ENCODE measurements at places on chromosomes 2 and 18. TPM values are rescaled to one million over a fixed set of nuclear protein-coding genes. Genes with fewer than 3 reads are reported as not detected.
A peak's percentile ranks its signal among the peaks of the same experiment; 100 is the strongest.

DNA sequence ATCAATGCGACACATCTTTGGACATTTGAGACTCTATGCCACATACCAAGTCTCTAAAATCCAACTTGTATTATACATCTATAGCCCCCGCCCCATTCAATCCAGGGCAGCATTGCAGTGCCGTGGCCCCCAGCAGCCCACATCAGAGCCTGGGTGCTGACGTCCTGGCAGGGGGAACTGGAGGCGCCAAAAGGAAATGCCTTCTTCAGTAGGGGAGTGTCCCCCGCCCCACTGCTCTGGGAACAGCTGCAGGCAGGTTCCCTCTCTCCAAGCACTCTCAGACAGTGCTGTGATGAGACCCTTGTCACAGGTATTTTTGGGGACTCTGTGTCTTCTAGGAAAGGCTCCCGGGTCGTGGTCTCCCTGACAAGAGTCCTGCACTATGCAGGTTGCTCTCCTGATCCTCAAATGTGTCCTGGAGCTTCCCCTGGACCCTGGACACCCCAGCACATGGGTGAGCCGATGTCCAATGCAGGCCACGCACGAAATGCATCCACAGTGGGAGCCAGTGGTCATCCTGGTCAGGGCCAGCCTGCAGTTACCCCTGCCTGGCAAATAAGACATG, 188.7 kb downstream of the RTP5 start:
- H3K4me1 ChIP-seq: no peaks in the 10 kb centered on the region
- H3K27ac ChIP-seq: no peak overlapping the region
- no peaks in the 10 kb centered on the region for H3K36me3 ChIP-seq
- H3K4me3 ChIP-seq: no peak overlapping the region

- no peak overlapping the region for H3K27ac ChIP-seq
- H3K27me3 ChIP-seq: no peaks in the 10 kb centered on the region
- H3K4me1 ChIP-seq: peaks cover 12% of the 10 kb centered on the region
Measured at GRCh38 chr2:132911726-132912724, 242.0 kb upstream of the LYPD1 start.

GRCh38 chr2:5695654-5696403, 3.6 kb downstream of the SOX11 start:
- no peaks in the 10 kb centered on the region for H3K36me3 ChIP-seq
- H3K27ac ChIP-seq: peak overlapping the region; percentile 94
- H3K4me3 ChIP-seq: peak overlapping the region; percentile 87
- peak; percentile 76 for DNase-seq

DNA sequence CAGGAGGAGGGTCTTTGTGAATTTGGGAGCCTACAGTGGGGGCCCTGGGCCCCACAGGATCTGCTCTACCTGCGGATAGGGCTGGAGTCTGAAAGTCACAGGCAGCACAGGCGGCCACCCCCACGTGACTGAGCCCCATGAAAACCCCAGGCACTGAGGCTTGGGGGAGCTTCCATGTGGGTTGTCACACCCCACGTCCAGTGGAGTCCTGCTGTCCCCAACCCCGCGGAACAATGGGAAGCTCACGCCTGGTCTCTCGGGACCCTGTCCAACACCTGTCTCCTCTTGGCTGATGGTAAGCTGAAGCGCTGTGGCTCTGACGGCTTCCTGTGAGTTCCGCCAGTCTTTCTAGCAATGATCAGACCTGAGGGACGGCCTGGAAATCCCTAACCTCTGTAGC, 85.8 kb downstream of the PTGR3 start:
- no peaks in the 10 kb centered on the region for H3K36me3 ChIP-seq
- no peak overlapping the region for H3K27ac ChIP-seq
- peaks cover 5% of the 10 kb centered on the region for H3K27me3 ChIP-seq
- no peak overlapping the region for H3K4me3 ChIP-seq

GRCh38 chr18:24031916-24032315, 17.4 kb downstream of the TTC39C start:
- H3K27ac ChIP-seq: no peak overlapping the region
- H3K36me3 ChIP-seq: no peaks in the 10 kb centered on the region
- no peaks in the 10 kb centered on the region for H3K27me3 ChIP-seq
- no peak overlapping the region for H3K4me3 ChIP-seq
- no peak for DNase-seq
- no peaks in the 10 kb centered on the region for H3K4me1 ChIP-seq

GRCh38 chr2:28239207-28239606, 153.5 kb upstream of the FOSL2 start:
- no peak for DNase-seq
- H3K27me3 ChIP-seq: no peaks in the 10 kb centered on the region
- H3K4me3 ChIP-seq: no peak overlapping the region
- peaks cover 5% of the 10 kb centered on the region for H3K36me3 ChIP-seq
- no peaks in the 10 kb centered on the region for H3K4me1 ChIP-seq

DNA sequence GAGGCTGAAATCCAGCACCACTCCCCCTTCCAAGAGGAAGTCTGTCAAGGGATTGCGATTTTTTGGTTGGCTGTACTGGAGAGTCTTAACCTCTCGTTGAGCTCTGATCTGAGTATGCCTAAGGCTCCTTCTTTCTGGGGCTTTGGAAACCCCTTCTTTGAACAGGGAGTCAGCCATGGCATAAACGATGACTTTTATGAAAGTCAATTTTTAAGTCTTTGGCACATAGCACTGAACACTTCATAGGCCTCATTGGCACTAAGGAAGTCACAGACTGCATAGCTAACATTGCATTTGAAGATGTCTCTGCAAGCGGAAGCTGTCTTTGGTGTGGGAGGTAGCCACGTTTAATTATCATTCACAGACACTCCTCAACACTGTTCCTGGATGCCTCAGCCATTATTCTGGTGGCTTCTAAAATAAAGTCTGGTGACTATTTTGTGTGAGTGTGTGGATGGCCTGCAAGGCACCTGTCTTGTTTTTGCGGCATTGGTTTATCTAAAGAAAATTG, 148.2 kb upstream of the NCK2 start:
- no peaks in the 10 kb centered on the region for H3K27me3 ChIP-seq
- H3K4me3 ChIP-seq: no peak overlapping the region
- peaks cover 15% of the 10 kb centered on the region for H3K4me1 ChIP-seq
- H3K27ac ChIP-seq: no peak overlapping the region
- DNase-seq: no peak

- peaks cover 3% of the 10 kb centered on the region for H3K36me3 ChIP-seq
- H3K27ac ChIP-seq: no peak overlapping the region
- no peaks in the 10 kb centered on the region for H3K27me3 ChIP-seq
- peaks cover 3% of the 10 kb centered on the region for H3K4me1 ChIP-seq
- peak; percentile 36 for DNase-seq
- H3K4me3 ChIP-seq: no peak overlapping the region
Measured at GRCh38 chr2:196218106-196218505, 46.7 kb upstream of the STK17B start.

DNA sequence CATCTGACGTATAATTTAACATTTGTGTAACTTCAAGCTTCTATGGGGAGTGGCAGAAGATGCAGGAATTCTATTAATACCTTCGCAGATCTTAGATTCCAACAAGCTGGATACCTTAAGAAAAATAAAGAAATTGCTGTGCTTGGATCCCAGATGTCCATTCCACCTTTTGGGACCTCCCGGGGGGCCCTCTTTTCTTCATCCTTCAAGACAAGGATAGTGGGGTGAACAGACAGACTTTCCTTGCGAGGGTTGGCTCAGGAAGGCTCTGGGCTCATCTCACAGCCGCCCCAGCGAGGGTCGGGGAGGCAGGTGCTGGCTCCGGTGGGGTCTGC, 509 bp upstream of the RNF144A start:
- DNase-seq: no peak
- H3K27me3 ChIP-seq: peaks cover 7% of the 10 kb centered on the region
- H3K36me3 ChIP-seq: no peaks in the 10 kb centered on the region
- no peak overlapping the region for H3K27ac ChIP-seq
- H3K4me3 ChIP-seq: peak overlapping the region; percentile 31

GRCh38 chr2:7559791-7560190, 642.6 kb downstream of the RNF144A start:
- H3K4me1 ChIP-seq: no peaks in the 10 kb centered on the region
- H3K27ac ChIP-seq: no peak overlapping the region
- no peaks in the 10 kb centered on the region for H3K36me3 ChIP-seq
- no peak overlapping the region for H3K4me3 ChIP-seq

GRCh38 chr18:75154997-75155396, 53.9 kb downstream of the PTGR3 start:
- no peak overlapping the region for H3K27ac ChIP-seq
- H3K4me3 ChIP-seq: no peak overlapping the region
- H3K36me3 ChIP-seq: no peaks in the 10 kb centered on the region

DNA sequence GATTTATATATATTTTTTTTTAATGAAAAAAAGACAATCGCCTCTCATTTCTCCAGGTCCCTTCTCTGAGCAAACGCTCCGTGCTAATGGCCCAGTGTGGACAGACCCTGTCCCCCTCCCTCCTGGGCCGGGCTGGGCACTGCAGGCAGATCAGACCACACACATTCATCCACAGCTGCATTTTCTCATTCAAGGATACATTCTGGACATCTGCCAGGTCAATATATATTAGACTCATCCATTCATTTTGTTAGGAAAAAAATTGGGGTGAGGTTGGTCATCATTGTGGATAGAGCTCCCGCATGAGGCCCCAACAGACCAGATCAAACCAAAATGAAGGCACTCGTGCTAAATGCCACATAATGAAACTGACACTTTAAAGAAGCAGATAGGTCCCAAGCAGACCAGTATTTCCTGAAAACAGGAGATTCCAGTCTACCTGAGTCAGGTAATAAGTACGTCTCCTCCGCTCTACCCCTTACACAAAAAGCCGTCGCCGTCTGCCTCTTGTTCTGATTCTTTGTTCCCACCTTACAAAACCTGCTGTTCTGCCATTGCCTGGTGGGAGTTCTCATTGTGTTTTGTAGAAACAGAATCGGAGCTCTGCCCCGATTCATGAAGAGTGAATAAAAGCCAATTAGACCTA, 15.4 kb upstream of the OTOS start:
- peaks cover 7% of the 10 kb centered on the region for H3K27me3 ChIP-seq
- DNase-seq: no peak
- H3K36me3 ChIP-seq: no peaks in the 10 kb centered on the region
- no peak overlapping the region for H3K4me3 ChIP-seq

DNA sequence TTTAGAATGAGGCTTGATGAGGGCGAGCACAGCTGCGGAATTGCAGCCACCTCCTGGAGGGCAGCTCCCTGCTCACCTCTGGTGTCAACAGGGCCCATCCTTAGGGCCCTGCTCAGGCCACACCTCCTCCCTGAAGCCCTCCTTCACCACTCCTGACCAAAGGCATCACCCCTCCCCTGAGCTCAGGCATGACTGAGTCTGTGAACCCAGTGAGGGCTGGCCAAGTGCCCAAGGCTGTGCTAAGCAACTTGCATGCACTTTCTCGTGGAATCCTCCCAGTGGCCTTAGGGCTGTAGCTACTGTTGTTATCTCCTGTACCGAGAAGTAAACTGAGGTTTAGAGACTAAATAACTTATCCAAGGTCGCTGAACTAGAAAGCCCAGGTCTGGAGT, 101.7 kb downstream of the KLHL29 start:
- DNase-seq: no peak
- H3K4me3 ChIP-seq: no peak overlapping the region
- H3K4me1 ChIP-seq: peaks cover 14% of the 10 kb centered on the region

GRCh38 chr18:666177-666576, 8.7 kb downstream of the TYMS start:
- peaks cover 28% of the 10 kb centered on the region for H3K36me3 ChIP-seq
- DNase-seq: no peak
- H3K4me1 ChIP-seq: no peaks in the 10 kb centered on the region
- no peaks in the 10 kb centered on the region for H3K27me3 ChIP-seq
- no peak overlapping the region for H3K4me3 ChIP-seq
- H3K27ac ChIP-seq: no peak overlapping the region

DNA sequence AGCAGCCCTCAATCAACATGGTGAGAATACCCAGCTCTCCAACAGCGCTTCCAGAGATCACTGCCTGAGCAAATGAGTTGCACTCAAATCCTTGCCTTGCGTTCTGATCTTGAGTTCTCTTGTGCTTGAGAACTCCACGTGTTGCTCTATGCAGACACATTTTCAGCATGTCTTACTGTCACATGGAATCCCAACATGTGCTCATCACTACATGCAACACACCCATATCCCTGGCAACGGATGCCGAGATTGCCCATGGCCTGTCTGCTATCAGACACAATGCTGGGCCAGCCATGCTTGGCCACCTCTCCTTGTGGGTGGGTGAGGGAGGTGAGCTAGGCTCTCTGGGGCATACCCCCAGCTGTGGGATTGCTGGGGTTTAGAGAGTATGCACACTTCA, 91.9 kb upstream of the LDAH start:
- no peaks in the 10 kb centered on the region for H3K36me3 ChIP-seq
- no peak overlapping the region for H3K27ac ChIP-seq
- peaks cover 4% of the 10 kb centered on the region for H3K4me1 ChIP-seq
- H3K4me3 ChIP-seq: no peak overlapping the region

FBXO36 gene
- total RNA-seq: 2.8 TPM

PDE1A gene
- total RNA-seq: 12.9 TPM

CRYGC gene
- not detected for total RNA-seq

All from muscle of leg (tissue), 16 donors.